Left cardiac atrium (tissue), 4 donors: ENCODE measurements at places on chromosomes 5 and 9. TPM values are rescaled to one million over a fixed set of nuclear protein-coding genes. Genes with fewer than 3 reads are reported as not detected.
A peak's percentile ranks its signal among the peaks of the same experiment; 100 is the strongest.

Gene PCDHAC1
- total RNA-seq: 0.65 TPM

DNA sequence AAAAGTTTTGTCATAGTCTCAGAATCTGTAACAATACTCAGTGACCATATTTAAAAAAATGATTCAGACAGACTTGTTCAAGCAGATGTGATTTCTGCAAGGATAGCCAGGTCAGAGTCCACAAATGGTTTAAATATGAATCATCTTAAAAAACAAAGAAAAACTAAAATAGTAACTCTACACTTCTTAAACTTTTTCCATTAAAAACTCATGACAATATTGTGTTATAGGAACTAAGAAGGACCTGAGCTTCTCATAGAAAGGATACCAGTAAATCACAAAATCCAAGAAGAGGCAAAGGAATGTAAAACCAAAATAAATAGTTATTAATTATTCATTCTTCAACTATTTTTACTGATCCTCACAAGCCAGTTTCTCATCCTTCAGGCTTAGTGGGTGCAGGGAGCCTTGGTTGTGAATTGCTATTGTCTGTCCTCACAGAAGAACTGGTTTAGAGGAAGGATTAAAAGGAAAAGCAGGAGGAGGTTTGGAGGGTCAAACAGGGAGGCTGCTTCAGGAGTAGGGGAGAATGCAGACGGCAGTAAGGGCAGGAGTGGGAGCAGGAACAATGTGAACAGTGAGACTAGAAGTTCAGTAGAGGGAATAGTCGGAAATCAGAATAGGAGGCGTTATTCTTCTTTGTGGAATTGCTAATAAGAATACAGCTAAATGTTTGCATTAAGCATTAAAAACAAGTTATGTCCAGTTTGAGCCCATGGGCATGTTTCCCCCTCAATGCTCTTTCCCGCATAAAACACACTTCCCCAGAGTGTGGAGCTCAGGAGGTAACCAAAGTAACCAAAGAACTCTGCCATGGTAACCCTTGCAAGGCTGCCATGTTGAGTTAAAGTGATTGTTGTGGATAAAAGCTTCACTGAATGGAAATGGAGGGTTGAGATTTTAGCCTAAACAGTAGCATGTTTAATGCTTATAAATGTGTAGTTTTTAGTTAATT lies 110.7 kb downstream of the CCDC192 start:
- DNase-seq: no peak

DNA sequence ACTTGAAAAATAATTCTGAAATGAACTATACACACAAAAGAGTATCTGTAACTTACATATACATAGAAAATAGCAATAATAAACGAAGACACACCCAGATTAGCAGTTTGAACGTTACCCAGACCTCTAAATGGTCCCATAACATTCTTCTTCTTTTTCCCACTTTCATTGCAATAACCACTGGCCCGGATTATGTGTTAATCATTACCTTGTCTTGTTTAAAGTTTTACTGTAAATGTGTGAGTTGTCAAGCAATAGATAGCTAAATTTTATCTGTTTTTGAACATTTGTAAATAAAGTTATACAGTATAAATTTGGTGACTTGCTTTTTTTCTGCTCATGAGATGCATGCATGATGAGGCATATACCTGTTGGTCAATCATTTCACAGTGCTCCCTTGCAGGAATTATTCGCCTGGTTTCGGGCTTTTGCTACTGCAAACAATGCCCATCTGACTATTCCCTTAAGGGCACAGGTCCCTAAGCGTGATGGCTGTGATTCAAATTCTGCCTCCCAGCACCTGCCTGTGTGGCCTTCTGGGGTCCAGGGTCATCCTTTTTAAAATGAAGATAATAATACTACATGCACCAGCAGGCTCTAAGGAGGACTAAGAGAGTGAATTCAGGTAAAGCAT lies 66.1 kb downstream of the GADD45G start:
- no peak for DNase-seq

GRCh38 chr5:79590396-79590999 lies 21.7 kb upstream of the TENT2 start:
- DNase-seq: no peak

DNA sequence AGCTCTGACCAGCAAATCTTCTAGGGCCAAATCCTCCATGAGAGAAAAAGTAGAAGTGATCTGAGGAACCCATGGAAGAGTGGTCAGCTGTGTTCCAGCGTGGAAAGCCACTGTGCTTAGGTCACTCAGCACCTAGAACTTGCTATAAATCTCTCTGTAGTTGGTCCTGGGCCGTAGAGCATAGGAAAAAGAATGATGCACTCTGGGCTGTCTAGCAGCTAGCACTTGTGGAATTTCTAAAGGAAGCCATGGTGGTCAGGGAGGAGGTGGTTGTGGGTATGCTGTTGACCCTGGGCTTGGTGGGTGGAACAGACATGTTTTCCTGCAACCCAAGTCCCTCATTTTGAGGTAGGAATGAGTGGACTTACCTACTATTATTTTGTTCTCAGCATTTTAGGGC lies 48.1 kb downstream of the GGTA1 start:
- DNase-seq: no peak

- no peak for DNase-seq
Observed at GRCh38 chr9:135960411-135961276, 529 bp downstream of the UBAC1 start.

GRCh38 chr5:56282216-56282615 lies 49.1 kb upstream of the ANKRD55 start:
- no peak for DNase-seq

DNA sequence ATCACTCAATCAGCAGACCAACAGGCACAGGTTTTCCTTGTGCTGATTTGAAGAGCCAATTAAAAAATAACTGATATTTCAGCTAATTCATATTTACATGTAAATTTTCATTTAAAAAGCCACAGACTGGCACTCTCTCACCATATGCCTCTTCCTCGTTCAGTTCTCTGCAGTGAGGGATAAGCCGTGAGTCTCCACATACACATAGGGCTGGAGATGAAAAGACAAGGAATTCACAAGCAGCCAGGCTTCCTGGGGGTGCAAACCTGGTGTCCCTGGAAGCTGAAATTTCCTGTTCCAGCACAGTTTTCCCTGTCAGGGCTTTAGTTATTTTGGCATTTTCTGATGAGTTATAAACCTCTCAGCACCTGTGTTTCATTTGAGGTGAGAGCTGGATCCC lies 323.9 kb upstream of the PANK3 start:
- no peak for DNase-seq

GRCh38 chr9:20693068-20693467 lies 9.0 kb downstream of the FOCAD start:
- DNase-seq: no peak

DNA sequence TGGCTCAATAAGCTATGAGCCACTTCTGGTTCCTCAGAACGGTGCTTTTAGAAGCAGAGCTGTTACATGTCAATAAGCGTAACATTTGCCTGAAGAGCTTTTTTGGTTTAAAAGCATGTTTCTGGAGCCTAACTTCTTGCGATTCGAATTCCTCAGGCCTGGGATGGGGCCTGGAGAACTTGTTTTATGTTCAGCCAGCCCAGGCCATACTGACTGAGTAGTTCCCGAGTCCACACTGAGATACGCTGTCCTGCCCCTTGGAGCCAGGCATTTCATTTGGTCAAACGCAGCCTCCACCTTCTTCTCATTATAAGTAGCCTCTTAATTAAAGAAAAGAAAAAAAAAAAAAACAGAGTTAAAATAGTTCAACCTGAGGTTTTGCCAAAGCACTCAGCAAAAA lies 260.6 kb upstream of the ANKRD55 start:
- no peak for DNase-seq

DNA sequence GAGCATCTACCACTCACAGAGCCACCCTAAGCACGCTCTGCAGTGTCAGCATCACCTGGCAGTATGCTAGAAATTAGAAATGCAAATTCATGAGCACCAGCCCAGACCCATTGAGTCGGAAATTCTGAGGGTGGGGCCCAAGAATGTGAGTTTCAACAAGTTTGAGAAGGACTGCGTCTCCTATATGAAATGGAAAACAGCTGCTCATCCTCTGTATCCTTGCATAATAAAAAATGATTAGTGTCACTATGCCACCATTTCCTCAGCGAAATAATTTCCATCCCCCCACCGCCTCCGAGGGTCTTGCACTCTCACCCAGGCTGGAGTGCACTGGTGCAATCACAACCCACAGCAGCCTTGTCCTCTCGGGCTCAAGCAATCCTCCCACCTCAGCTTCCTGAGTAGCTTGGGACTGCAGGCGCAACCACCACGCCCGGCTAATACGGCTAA lies 1.3 kb upstream of the IQGAP2 start:
- DNase-seq: no peak

DNA sequence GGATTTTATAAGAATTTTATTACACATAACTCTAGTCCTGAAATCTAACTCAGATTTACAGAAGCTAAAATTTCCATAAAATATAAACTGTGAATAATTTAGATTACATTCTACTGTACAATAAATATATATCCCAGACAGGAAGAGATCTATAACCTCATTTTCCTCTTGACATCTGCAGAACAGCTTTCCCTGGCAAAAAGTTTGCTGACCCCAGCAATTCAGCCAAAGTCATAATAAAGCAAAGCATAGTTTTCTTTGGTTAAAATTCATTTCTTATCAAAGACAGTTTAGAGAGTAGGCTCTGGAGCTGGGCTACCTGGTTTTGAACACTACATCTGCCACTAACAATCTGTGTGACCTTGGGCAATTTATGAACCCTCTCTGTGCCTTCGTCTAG lies 372.5 kb downstream of the CAAP1 start:
- DNase-seq: no peak

DNA sequence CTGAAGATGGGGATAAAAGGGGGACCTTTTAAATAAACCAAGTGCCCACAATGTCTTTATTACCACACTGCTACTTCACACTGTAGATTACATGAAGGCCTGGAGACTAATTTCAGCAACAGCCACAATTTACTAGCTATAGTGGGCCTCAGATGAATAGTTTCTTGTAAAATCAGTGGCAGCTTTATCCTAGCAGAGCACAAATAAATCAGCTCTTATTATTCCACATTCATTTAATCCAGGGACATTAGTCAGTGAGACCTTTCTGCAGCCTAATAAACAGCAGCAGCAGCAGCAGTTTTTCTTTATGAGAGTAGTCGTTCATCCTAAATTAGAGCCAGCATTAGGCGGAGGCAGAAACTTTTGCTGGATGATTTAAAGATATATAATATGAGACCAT lies 542.3 kb downstream of the PSAT1 start:
- DNase-seq: no peak

GRCh38 chr9:113210815-113211214 lies 10.3 kb downstream of the FKBP15 start:
- DNase-seq: no peak

- no peak for DNase-seq
Observed at GRCh38 chr9:36933676-36934215, 100.3 kb downstream of the PAX5 start.

- no peak for DNase-seq
Observed at GRCh38 chr5:43753069-43753468, 150.1 kb downstream of the NNT start.

- DNase-seq: no peak
Observed at GRCh38 chr9:93172666-93173364, 11.1 kb upstream of the WNK2 start.

- DNase-seq: no peak
Observed at GRCh38 chr5:115461506-115462290, 82.9 kb downstream of the FEM1C start.

DNA sequence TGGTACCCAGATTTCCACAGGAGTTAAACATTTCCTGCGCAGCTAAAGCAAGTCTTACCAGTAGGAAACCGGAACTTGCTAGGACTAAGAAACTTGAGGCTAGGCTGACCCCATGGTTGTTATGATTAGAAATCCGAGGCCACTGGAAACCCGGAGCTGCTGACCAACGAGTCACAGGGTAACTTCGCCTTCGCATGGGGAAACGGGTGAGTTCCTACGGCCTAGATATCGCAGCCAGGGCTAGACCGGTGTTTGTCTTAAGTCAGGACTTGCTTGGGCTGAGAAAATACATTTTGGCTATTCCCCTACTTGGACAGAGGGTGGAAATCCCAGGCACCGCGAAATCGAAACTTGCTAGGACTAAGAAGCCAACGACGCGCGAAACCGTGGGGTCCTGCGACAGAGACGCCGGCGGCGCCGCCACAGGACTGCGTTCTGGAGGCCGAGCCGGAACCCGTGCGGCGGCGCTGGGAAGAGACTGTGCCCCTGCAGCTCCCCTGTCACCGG lies 1.6 kb upstream of the ANXA2R start:
- peak; percentile 70 for DNase-seq

DNA sequence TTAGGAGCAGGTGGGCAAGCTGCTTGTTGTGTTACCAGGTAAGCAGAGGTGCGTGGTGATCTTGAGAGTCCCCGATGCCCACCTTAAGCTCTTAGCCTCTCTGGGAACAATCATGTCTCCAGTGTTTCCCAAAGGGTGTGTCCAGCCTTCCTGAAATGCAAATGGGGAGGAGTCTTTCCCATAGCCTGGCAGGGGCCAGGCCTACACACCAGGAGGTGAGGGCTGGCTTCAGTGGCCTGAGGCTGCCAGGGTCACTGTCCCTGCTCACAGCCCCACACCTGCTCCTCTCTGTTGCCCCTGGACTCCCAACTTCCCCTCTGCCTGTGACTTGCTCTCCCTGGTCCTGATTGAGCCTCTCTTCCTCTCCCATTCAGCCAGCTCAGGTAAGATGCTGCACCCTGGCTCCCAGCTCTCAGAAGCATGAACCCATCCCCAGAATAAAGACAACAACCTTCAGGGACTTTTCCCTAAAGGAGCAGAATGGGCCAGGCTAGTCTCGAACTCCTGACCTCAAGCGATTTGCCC lies 65.7 kb upstream of the PHYKPL start:
- DNase-seq: no peak

- DNase-seq: no peak
Observed at GRCh38 chr9:115104908-115105307, 13.0 kb downstream of the TNC start.

DNA sequence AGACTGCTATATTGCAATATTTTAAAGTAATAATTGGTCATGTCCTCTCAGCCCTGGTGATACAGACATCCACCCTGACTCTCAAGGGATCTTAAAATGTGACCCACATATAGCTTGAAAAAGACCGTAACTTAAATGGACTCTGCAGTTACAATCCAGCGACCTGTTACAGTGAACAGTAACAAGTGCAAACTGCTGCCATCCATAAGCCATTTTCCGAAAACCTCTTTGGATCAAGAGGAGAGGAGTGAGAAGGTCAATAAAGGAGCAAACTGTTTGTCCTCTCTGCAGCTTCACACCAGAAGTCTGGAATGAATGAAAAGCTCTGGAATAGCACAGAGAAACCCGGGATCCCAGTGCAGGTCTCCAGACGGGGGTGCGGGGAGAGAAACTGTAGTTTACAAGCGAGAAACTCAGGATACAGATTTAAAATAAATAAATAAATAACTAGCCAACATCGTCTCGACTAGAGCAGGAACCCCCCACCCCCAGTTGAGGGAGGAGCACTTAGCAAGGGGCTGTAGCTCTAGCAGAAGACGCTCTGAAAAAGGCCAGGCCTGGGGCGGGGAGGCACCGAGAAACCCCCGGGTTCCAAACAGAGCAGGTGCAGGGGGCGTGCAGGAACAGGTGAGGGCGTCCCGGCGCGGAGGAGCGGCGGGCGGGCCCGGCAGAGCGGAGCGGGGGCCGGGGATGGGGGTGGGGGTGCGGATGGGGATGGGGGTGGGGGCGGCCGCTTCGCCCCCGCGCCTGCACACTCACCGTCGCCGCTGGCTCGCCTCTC lies 572 bp downstream of the ZDHHC21 start:
- peak; percentile 21 for DNase-seq
